ENCODE measurements at places on chromosomes 6 and 20. TPM values are rescaled to one million over a fixed set of nuclear protein-coding genes. Genes with fewer than 3 reads are reported as not detected.

DNA sequence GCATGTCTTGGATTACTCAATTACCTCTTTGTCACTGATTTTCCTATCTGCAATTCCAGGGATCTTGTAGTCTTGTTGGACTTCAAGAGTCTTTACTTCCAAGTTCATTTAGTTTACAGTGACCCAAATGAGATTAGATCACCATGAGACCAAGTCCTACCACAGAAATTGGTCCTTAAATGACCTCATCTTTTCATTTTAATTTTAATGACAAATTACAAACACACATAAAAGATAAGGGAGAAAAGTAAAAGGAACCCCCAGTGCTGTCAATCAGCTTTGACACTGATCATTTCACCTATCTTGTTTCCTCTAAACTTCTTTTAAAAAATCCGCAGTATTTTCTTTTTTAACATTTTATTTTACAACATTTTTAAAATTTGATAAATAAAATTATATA is 54.9 kb upstream of the FYN start:
- DNase-seq: no peak

- no peak for DNase-seq
Measured at GRCh38 chr6:27608916-27609883, 136.3 kb upstream of the ZNF184 start.

- no peak for DNase-seq
Measured at GRCh38 chr6:7144872-7145584, 37.3 kb downstream of the RREB1 start.

DNA sequence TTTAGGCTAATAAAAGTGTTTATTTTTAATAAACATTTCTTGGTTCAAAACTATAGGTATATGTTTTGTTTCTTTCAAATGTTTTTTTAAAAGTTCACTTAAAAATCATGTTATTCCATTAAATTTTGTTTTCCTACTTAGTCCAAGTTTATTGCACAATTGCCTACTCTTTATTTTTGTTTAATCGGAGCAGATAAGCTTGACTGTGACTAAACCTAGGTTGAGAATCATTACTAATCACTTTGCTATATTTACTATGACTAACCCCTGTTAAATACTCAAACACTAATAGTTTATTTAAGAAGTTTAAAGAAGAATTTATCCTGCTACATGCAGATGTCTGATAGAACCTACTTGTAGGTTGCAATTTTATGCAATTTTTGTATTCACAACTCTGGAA is 18.8 kb downstream of the MAP3K4 start:
- no peak for DNase-seq

DNA sequence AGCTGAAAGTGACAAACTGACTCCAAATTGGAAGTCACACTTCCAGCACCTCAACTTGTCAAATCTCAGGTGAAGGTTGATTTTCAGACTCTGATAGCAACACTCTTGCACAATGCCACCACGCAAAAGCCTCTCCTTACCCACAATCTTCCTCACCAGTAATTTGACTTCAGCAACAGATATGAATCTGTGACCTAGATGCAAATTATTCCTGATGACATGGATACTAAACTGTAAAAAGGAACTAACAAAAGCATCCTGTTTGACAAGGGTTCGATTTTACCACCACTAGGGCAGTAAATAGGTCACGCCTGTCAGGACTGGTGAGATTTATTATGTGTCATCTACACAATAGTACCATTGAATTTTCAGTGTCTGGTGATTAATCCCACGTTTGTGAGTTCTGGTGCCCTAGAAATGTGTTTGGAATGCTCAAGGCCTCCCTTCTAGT is 134.4 kb upstream of the COL21A1 start:
- DNase-seq: no peak

- no peak for DNase-seq
Measured at GRCh38 chr6:16273256-16273655, 34.9 kb downstream of the GMPR start.

The BANF2 gene
- not detected for total RNA-seq

The TMC2 gene
- not detected for total RNA-seq

The CCN5 gene
- total RNA-seq: not detected
